ENCODE measurements at places on chromosomes 12 and 14.

- DNase-seq = peak; percentile 11
These were observed 193.9 kb downstream of the EMP1 start for GRCh38 chr12:13390381-13390861.

DNA sequence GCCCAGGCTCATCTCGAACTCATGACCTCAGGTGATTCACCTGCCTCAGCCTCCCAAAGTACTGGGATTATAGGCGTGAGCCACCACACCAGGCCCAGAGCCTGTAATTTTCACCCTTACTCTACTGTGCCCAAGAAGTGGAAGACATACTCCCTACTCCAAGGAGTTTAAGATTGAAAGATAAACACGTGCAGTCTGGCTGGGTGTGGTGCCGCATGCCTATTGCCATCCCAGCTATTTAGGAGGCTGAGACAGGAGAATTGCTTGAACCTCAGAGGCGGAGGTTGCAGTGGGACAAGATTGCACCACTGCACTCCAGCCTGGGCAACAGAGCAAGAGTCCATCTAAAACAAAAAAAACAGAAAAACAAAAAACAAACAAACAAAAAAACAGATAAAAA is 90.0 kb downstream of the NINJ2 start:
- DNase-seq = no peak

GRCh38 chr14:101723061-101723595 is 38.4 kb upstream of the PPP2R5C start:
- DNase-seq = no peak

GRCh38 chr12:122080149-122081082 is 1.9 kb downstream of the MLXIP start:
- peak; percentile 48 for DNase-seq

DNA sequence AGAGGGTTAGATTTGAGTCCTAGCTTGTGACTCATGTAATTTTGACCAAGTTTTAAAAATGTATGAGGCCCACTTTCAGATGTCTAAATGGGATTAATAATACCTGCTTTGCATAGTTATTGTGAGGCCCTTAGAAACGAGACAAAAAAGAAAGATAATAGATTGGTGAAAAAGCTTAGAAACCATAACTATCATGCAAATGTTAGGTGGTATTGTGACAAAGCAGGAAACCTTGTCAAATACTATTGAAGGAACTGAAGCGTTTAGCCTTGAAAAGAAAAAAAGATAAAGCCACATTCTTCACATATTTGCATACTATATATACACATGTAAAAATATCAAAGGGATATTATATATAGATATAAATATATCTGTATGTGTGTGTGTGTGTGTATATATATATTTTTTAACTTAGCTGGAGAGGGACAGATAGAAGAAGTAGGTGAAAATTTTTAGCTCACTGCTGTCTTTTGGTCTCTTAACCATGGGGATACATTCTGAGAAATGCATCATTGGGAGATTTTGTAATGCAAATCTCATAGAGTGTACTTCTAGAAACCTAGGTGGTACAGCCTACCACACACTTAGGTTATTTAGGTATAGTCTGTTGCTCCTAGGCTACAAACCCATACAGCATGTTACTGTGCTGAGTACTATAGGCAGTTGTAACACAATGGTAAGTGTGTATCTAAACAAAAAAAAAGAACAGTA is 270.3 kb downstream of the CCDC91 start:
- no peak for DNase-seq

DNA sequence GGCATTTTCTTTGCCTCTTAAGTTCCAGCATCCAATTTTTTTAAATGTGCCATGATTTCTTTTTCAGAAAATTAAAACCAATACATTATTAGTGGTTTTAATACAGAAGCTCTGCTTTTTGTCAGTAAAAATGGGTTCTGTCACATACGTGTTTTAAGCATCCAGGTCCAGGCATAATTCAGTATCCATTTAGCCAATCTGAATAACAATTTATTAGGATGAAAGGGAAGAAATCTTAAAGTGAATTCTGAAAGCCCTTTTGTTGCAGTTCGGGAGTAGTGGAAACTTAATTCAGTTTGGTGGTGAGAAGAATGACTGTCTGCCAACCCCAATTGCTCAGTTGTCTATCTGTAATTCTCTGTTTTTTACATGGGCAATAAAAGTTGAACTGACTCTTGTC is 7.2 kb downstream of the XPOT start:
- DNase-seq = no peak

DNA sequence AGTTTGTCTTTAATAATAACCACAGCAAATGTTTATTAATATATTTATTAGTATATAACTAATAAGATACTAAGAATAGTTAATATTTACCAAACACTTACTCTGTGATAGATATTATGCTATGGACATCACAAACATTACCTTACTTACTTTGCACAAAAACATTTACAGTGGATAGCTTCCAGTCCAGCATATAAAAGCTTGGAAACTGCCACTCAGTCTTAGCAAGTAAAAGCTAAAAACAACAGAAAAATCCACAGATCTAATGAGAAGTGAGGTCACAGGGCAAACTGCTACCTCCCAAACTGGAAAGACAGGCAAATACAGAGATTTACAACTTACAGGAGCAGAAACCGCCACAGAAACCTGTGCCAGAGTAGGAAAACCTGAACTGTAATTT is 99.8 kb downstream of the METTL25 start:
- DNase-seq = no peak

DNA sequence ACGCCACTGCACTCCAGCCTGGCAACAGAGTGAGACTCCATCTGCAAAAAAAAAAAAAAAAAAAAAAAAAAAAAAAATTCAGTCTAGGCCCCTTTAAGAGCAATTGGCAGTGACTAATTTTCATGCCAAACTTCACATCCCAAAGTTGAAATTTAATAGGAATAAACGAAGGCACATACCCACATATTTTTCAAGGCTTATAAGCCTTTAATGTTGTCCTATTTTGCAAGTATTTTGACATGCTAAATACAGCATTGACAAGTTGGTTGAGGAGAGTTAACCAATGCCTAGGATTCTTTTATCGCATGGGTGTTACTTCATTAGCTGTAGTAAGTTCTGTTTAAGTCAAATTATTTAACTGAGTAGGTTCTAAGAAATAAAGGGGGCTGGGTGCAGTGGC is 23.5 kb upstream of the HIP1R start:
- no peak for DNase-seq

- DNase-seq = no peak
These were observed 258.7 kb upstream of the PDE3A start for GRCh38 chr12:20109676-20110075.
